WERI-Rb-1 (cell line): ENCODE measurements at places on chromosomes 2 and 18.
A peak's percentile ranks its signal among the peaks of the same experiment; 100 is the strongest.

DNA sequence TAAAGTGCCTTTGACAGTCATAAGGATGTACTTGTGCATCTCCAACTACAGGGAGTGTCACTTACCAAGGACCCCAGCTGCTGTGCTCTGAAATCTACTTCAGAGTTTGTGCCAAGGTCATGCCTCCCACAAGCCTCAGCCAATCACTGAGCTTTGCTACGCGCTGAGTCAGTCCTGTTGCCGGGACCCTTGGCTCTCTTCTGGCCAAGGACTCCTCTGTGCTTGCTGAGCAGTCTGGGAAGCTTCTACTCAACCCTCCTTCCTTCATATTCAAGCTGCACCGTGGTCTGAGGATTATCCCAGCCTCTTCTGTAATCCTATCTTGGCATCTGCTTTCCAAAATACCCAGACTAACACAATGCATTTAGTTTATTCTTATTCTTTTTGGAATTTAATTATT lies 398.9 kb upstream of the FANCL start:
- peak; percentile 22 for DNase-seq

- DNase-seq, result no peak
Measured at GRCh38 chr2:161136696-161137324, 23.4 kb upstream of the TANK start.

DNA sequence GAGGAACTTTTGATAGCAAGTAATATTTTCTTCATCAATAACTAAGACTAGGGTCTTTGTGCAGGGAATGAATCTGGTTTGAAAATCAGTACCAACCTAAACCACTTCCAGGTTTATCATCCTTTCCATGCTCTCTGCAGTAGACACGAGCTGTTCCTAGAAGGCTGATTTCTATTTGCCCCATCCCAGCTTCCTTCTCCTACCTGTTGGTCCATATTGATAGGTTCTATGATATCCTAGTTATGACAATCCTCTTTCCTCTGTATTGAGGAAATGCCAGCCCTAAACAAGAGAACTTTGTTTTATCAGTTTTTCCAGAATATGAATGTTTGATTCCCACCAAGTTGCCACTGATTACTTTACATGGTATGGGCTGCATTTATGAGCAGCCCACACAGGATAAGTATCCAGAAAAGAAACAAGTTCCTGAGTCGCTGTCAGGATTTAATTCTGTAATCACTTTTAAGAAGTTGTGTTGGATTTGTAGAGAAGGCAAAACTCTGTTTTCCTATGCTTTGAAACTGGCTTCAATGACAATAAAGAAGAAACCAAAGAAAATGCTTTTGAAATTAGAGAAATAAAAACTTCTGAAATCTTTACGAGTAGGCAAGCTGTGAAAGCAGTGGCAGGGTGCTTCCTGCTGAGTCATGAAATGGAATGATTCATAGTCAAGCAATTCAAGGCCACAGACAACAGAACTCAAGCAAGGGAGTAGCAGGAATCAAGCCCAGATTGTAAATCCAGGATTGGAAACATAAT lies 37.3 kb upstream of the TANK start:
- no peak for DNase-seq

DNA sequence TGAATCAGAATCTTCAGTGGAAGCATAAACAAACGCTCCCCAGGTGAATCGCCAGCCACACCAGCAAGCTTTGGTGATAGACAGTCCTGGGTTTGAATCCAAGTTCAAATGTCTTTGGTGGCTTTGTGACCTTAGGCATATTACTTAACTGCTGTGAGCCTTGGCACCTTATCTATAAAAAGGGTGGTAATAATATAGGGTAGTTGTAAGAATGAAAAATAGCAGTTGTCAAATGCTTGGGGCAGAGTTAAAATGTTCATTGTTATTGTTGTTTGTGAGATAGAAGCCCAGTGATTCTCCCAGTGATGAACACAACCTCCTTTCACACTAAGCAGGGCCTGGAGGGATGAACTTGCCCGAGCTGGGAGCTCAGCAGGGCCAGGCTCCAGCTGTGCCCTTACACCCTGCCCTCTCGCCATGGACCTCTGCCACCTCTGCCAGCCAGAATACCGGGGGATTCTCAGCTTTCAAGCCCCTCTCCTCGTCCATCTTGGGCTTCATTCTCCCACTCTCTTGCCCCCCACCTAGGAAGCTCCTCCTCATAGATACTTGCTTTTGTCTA lies 6.1 kb upstream of the TMBIM1 start:
- no peak for DNase-seq

- DNase-seq, result no peak
Measured at GRCh38 chr2:159613091-159613490, 3.3 kb downstream of the BAZ2B start.

DNA sequence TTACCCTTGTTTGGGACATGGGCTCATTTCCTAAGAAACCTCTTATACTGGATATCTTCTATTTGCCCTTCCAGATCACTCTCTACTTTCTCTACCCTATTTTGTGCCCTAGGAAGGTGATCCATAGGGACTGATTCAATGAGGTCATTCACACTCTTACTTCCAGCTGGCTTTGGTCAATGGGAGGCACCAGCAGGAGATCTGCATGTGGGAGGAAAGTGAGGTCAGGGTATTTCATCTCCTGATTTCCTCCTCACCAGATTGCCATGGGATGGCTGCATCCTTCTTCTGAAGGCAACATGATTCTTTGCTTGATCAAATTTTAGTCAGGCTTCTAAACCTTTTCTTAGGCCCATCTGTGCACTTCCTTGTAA lies 15.2 kb downstream of the M1AP start:
- DNase-seq, result peak; percentile 77

GRCh38 chr2:233264667-233265066 lies 13.2 kb downstream of the ATG16L1 start:
- peak; percentile 61 for DNase-seq

- no peak for DNase-seq
Measured at GRCh38 chr2:172843902-172844715, 108.5 kb downstream of the RAPGEF4 start.

DNA sequence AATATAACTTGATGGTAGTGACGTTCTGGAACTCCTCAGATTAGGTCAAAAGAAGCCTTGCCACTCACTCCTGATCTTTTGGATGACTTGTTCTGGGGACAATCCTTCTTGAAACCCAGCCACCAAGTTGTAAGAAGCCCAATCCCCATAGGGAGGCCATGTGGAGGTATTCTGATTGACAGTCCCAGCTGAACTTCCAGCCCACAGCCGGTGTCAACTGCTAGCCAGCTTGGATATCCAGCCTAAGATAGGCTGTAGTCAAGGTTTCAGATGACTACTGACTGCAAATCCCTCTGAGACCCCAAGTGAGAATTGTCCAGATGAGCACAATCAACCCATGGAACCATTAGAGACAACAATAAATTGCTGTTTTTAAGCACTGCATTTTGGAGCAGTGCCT lies 31.4 kb downstream of the EIF2AK2 start:
- DNase-seq, result no peak

- no peak for DNase-seq
Measured at GRCh38 chr2:12050396-12050795, 304.0 kb downstream of the LPIN1 start.

GRCh38 chr2:174518395-174518794 lies 31.6 kb upstream of the GPR155 start:
- DNase-seq, result no peak

GRCh38 chr18:43314941-43315340 lies 37.7 kb upstream of the SYT4 start:
- DNase-seq, result no peak

- no peak for DNase-seq
Measured at GRCh38 chr2:37670378-37671008, 949 bp downstream of the CDC42EP3 start.

GRCh38 chr2:234735829-234736228 lies 216.0 kb upstream of the SH3BP4 start:
- DNase-seq, result no peak

DNA sequence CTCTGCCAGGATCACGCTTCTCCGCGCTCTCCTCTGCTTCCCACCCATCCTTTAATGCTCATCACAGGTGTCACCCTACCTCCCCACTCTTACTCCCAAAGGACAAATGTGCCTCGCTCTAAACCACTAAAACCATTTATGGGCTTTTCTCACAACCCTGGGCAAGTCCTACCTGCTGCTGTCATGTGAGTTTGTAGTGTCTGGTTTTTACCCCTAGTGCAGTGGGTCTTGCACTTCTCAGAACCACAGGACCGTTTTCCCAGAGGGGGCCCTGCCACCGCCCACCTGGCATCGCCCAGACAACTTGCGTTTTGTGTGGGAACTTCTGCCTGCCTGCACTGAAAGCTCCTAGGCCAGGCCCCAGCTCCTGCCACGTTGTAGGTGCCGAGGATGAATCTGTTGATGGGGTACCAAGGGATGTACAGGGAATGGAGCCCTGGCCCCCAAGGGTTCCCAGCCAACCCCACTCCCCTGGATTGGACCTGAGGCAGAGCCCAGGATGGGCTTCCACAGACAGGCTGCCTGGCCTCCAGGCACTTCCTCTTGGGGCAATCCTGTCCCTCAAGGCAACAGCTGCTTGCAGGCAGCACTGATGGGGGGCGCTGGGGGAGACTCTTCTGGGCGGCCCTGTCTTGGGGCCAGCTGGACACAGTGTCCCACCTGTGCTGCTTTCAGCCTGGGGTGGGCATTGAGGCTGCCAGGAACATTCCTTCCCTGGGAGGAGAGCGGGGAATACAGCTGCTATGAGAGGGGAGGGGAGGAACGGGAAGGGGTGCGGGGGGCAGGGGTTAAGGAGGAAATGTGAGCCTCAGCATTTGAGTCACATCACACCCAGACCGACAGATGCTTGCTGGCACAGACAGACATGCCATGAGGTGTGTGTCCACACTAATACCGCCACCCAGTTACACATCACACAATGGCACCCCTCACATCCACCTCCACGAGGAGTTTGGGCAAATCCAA lies 176.3 kb downstream of the ZFP36L2 start:
- DNase-seq, result no peak

DNA sequence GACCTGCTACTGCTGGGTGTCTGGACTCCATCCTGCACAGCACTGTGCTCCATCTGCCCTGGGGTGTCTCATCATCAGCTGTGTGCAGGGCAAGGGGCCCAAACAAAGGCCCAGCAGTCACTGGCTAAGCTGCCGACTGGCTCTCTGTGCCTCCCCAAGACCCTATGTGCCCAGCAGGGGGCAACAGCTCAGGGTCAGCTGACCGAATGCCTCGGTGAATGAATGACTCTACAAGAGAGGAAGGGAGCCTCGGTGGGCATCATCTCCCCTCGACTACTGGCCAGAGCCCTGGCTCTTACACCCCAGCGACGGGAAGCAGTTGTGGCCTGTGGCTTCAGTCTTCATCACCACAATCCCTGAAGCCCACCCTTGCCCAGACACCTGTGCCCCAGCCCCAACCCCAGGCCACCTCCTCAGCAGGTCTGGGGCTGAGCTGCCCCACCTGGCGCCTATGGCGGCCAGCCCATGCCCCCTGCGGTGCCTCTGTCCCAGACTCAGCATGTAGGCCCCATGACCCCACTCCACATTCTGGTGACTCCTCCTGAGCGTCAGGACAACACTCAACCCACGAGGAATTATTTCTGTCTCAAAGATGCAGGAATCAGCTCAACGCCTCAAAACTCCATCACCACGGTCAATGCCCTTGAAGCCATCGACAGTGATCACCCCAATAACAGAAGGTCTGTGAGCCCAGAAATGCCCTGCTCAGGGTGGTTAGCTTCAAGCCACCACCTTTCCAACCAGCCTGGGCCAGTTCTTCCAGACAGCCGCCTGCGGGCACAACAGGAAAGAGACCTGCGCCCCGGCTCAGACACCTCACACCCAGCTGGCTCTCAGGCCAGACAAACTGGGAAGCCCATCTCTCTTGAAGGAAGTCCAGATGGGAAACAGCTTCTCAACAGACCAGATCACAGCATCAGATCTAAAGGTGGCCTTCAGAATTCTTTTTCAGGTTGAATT lies 1.6 kb upstream of the GPR17 start:
- no peak for DNase-seq

GRCh38 chr2:145067549-145068030 lies 547.7 kb upstream of the ZEB2 start:
- DNase-seq, result no peak

GRCh38 chr2:206095536-206096332 lies 9.8 kb upstream of the INO80D start:
- DNase-seq, result no peak

DNA sequence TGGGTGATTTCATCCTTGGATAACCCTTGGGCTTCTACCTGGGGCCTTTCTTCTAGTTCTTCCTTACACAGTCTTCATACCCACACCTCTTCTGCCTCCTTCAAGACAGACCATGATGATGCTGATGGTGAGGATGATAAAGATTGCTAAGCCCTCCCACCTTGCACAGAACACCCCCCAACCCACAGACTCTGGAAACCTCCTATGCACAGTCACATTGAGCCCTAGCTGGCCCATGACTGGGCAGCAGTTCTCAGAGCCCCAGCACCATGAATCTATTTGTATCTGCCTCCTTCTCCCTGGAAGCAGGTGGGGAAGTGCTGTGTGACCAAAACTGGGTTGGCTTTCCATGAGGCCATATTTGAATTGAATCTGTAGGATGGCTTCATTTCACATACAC lies 99.8 kb downstream of the EN1 start:
- DNase-seq, result no peak

GRCh38 chr18:77144046-77144445 lies 11.5 kb upstream of the MBP start:
- no peak for DNase-seq

DNA sequence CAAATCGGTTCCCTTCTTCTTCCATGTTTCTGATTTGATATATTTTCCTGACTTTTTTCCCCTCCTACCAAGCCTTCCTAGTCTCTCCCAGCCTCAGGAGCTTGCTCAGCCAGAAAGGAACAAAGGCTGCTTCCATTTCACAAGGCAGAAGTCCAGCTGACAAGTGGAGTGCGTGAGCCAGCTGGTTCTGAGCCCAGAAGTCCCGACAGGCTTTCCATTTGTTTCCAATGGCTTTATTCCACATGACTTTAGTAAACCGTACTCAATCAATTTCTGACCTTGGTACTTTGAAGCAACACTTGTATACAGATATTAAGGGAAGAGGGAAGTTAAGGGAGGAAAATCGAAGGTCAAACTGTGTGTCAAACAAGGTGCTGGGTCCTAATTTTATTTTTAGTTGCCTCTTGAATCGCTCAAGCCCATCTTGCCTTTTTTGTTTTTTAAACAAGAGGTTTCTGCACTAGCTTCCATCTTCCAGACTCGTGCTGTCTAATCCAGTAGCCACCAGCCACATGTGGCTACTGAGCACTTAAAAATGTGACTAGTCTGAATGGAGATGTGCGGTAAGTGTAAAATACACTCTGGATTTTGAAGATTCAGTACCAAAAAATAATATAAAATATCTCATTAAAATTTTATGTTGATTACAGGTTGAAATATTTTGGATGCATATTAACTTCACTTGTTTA lies 36.2 kb downstream of the WIPF1 start:
- no peak for DNase-seq

DNA sequence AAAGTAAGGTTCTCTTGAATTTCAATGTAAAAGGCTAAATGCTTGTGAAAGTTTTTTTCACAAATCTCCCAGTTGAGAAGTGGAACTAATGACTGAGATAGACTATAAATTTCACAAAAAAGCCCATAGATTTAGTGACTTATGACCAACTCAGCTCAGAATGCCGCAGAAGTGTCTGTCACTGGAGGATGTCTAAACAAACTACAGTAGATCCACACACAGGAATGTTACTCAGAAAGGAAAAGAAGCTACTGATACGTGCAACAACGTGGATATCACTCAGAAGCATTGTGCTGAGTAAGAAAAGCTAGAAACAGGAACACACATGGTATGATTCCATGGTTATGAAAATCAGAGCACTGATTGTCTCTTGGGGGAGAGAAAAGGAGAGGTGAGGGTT lies 151.9 kb downstream of the DOCK10 start:
- no peak for DNase-seq
